ENCODE measurements at places on chromosomes 5 and 9.
A peak's percentile ranks its signal among the peaks of the same experiment; 100 is the strongest.

GRCh38 chr5:66171349-66172344, 27.5 kb downstream of the SREK1 start:
- no peak for DNase-seq

GRCh38 chr5:129629575-129629974, 118.3 kb upstream of the MINAR2 start:
- no peak for DNase-seq

- DNase-seq, result no peak
Measured at GRCh38 chr5:135392256-135392655, 6.8 kb downstream of the MACROH2A1 start.

GRCh38 chr9:97990259-97990658, 7.1 kb downstream of the ANP32B start:
- peak; percentile 31 for DNase-seq

DNA sequence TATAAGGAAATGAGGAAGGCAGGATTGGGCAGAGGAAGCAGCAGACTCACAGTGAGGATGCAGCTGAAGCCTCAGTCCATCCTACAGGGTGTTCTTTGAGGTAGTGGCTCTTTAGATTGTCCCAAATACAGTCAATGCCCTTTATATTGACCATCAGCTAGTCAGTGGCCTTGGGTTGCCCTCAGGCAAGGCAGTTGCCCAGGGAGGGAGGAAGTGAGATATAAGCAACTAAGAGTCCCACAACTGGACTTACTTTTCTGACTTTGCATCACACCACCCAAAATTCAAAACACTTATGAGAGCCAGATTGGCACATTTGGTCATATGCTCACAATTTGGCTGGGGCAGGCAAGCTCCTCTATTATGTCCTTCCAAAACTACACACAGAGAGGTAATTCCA, 9.4 kb upstream of the SLC12A2 start:
- no peak for DNase-seq

GRCh38 chr5:3187771-3188425, 407.7 kb upstream of the IRX1 start:
- no peak for DNase-seq

DNA sequence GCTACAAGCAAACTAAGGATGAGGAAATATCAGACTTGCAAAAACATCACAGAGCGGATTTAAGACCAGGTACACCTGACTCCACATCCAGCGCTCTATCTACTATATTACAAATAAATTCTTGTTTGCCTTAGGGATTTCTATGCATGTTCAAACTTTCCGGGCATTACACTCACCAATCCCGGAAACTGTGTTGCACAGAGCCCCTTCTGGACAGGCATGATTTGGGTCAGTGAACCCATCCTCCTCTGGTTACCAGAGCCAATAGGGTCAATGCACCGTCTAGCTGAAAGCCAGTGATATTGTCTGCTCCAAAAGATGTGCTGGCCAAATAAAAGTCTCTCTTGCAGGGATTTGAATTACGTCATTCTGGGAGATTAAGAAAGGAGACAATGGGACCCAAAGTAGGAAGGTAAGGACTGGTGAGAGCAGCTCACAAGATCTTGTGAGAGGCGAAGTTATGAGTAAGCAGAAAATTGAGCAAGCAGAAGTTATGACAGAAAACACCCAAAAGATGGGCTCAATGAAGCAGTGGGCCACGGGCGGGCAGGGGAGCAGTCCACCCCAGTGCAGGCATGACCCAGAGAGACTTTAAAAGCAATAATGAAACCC, 155.8 kb upstream of the RAI14 start:
- no peak for DNase-seq

DNA sequence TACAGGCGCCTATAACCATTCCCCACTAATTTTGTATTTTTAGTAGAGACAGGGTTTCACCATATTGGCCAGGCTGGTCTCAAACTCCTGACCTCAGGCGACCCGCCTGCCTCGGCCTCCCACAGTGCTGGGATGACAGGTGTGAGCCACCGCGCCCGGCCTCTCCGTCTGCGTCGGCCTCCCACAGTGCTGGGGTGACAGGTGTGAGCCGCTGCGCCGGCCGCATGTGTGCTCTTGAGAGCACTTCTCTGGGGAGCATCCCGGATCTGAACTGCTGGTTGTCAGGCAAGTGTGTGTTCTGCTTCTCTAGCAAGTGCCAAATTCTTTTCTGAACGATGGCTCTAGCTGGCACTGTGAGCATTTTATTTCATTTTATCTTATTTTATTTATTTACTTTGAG, 3.7 kb upstream of the ENTPD2 start:
- no peak for DNase-seq

DNA sequence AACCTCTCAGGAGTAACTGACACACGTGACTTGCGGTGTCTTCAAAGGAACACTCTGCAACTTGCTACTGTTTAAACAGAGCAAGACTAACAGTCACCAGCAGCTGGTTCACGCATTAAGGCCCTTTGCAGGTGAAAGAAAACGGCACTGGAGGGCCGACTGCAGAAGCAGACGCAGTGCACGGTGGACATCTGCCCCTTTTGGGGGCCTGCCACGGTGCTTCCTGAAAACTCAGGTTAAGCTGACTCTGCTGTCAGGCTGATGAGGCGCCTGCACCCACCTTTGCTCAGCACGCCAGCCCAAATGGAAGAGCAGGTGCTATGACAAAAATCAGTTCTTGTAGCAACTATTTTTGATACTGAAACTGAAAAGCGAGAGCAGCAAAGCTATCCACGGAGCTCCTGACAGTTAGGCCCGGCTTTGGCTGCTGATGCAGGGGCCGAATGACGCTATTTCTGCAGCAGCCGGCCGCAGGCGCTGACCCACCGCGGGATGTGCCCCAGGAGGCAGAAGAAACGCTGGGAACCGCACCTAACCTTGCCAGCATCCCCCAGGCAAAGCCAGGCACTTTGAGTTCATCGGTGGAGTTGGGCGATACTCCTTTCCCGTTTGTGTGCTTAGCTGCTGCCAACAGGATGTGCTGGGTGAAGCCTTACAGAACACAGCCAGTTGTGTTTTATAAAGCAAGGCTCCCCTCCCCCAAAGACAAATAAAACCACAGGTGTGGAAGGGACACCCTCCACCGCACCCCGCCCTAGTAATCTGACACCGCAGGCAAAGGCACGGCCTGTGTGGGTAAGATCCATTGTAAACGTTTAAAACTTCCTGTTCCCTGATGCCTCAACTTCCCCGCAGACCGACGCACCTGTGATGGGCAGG, 21.1 kb upstream of the TERT start:
- peak; percentile 87 for DNase-seq

- DNase-seq, result no peak
Measured at GRCh38 chr5:161176221-161176620, 324.2 kb upstream of the ATP10B start.
